ENCODE measurements at places on chromosomes 5 and 9.

DNA sequence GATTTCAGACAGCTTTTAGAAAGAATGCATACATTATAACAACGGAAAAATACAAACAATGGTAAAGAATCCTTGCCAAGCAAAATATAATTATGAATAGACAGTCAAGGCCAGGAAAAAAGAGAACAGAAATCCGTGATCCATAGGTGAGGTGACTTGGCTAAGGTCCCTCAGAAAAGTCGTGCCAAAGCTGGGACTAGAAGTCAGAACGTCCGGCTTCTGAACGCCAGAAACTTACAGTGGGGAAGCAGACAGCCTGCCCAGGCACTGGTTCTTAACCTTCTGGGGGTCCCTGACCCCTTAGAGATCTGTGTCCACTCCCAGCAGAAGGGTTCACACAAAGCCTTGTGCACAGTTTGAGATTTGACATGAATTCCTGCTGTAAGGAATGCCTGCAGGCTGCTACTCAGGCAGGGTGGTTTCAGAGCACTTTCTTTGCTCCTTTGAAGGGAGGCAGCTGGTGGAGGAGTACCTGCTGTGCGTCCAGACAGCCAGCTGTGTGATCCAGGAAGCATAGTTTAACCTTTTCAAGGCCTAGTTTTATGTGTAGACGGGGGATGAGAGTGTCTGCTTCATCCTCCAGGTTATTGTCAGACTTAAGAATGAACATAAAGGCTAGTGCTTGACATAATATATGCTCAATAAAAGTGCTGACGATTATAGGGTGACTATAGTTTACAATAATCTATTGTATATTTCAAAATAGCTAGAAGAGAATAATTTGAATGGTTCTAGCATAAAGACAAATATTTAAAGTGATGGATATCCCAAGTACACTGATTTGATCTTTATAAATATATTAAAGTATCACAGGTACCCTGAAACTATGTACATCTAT is 852 bp downstream of the ARHGEF37 start:
- peak overlapping the region; percentile 34 for H3K27ac ChIP-seq
- no peak for DNase-seq
- H3K4me3 ChIP-seq: peak overlapping the region; percentile 18
- no peaks in the 10 kb centered on the region for H3K27me3 ChIP-seq

GRCh38 chr5:112848116-112848811 is 12.8 kb upstream of the SRP19 start:
- no peak overlapping the region for H3K4me3 ChIP-seq
- no peak for DNase-seq
- H3K4me1 ChIP-seq: no peaks in the 10 kb centered on the region
- no peaks in the 10 kb centered on the region for H3K36me3 ChIP-seq
- no peaks in the 10 kb centered on the region for H3K27me3 ChIP-seq

- H3K27me3 ChIP-seq: no peaks in the 10 kb centered on the region
- no peaks in the 10 kb centered on the region for H3K4me1 ChIP-seq
- DNase-seq: no peak
Measured at GRCh38 chr9:17777465-17777864, 198.6 kb downstream of the SH3GL2 start.

DNA sequence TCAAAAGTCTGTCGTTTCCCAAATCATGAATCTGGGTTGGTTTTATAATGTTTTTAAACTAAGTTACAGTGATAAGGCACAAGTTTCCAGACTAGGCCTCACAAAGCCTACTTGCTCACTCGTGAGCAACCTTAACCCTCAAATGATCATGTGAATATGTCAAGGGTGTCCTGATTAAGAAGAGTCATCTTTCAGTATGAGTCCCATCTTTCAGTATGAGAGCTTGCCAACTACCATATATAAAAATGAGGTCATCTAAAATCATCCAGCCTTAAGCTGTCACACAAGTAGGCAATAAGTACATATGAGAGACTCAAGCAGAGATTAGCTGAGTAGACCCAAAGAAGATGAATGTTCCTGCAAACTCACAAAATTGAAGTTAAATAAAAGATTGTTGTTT is 668.4 kb upstream of the FAM174A start:
- H3K36me3 ChIP-seq: no peaks in the 10 kb centered on the region
- no peak for DNase-seq
- no peak overlapping the region for H3K27ac ChIP-seq
- no peaks in the 10 kb centered on the region for H3K4me1 ChIP-seq
- no peaks in the 10 kb centered on the region for H3K27me3 ChIP-seq

GRCh38 chr9:99095565-99095964 is 9.3 kb upstream of the TGFBR1 start:
- H3K36me3 ChIP-seq: no peaks in the 10 kb centered on the region
- no peaks in the 10 kb centered on the region for H3K27me3 ChIP-seq
- DNase-seq: no peak

GRCh38 chr5:127909066-127909465 is 174.5 kb upstream of the SLC12A2 start:
- no peaks in the 10 kb centered on the region for H3K36me3 ChIP-seq
- H3K4me3 ChIP-seq: no peak overlapping the region
- DNase-seq: no peak
- H3K27ac ChIP-seq: no peak overlapping the region
- no peaks in the 10 kb centered on the region for H3K4me1 ChIP-seq
- H3K27me3 ChIP-seq: no peaks in the 10 kb centered on the region

All from aorta (tissue), 5 donors.